ENCODE measurements at places on chromosomes 16 and 17.

DNA sequence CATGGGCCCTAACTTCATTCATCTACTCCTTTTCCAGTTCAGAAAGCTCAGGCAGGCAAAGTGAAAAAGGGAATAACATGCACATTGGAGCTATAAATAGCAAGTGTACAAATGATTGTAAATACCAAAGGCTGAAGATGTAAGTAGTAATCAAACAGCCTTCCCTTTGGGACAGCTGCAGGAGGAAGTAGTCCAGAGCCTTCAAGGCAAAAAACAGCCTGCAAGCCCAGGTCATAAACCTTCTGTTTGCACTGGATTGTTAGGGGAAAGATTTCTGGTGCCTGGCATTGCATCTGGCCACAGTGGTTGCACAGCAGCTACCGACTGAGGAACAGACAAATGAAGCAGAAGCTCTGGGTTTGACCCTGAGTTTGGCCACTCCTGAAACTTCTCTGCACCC, 98.6 kb upstream of the PMFBP1 start:
- DNase-seq: no peak

- DNase-seq: no peak
Measured at GRCh38 chr17:7969433-7969832, 33.0 kb upstream of the GUCY2D start.

DNA sequence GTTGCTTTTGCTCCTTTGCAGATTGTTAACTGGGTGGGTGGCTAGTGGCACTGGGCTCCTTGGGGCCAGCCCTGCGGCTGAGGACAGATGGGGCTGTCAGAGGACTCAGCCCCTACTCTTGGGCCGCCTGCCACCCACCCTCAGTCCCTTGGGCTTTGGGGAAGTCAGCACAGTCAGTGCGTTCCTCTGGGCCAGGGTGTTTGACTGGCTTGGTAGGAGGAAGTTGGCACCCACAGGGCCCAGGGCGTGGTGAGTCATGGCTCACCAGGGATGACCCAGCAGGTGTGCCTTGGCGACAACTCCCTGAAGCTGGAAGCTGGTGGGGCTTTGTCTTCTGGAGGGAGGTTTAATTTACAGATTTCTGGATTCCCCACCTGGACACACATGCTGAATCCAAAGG, 32.4 kb downstream of the HAPSTR1 start:
- DNase-seq: no peak

DNA sequence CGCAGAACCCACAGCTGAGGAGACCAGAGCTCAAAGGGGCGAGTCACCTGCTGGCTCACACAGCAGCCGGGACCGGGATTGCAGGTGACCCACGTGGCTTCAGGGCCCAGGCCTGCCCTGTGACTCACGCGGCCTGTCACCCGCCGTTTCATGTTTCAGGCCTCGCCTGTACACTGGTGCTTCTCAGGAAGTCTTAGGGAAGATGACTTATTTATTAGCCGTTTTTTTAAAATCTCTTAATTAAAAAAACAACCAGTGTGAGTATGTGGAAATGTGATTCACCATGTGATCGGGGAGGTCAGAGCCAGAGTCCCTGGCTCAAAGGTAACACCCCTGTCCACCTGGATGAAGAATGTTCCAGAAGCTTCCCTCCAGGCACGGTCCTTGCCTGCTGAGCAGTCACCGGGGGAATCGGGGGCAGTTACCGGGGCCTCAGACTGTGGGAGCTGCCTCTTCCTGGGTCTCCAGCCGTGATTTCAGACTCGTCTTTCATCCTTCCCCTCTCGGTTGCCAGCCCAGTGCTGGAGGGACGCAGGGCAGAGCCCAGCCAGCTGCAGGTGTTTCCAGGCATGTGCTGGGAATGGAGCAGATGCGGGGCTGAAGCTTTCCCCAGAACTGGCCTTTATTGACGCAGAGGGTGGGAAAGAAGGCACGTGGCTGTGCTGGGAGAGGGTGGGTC, 49.3 kb downstream of the CMIP start:
- peak; percentile 79 for DNase-seq

- no peak for DNase-seq
Measured at GRCh38 chr17:59124665-59125064, 18.0 kb upstream of the TRIM37 start.

- no peak for DNase-seq
Measured at GRCh38 chr17:2136241-2136640, 81.3 kb downstream of the HIC1 start.

- no peak for DNase-seq
Measured at GRCh38 chr17:6568184-6568758, 11.9 kb upstream of the PITPNM3 start.

All from stimulated activated CD4-positive, alpha-beta T cell treated with anti-CD3 and anti-CD28 coated beads, Interleukin-1b, Interleukin-23, amount 100 ng/mL, for 48 hours (primary cell).